Ecto neural progenitor cell (in vitro differentiated cells): ENCODE measurements at places on chromosomes 5 and 9.

DNA sequence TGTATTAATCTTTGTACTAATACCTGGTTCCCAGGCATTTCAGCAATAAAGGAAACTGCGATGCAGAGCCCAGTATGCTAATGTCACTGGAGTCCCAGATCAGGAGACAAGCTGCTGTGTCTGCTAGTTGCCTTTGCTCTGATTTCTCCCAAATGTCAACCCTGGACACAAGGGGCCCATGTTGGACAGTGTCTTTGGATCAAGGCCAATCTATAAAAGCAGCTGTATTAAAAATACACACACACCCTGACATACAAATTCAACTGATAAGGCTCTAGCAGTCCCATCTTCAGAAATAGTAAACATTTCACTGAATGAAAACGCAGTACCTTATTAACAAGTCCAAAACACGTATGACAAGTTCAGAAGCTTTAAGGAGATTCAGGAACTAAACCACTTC lies 18.9 kb downstream of the LHFPL2 start:
- DNase-seq, result no peak

DNA sequence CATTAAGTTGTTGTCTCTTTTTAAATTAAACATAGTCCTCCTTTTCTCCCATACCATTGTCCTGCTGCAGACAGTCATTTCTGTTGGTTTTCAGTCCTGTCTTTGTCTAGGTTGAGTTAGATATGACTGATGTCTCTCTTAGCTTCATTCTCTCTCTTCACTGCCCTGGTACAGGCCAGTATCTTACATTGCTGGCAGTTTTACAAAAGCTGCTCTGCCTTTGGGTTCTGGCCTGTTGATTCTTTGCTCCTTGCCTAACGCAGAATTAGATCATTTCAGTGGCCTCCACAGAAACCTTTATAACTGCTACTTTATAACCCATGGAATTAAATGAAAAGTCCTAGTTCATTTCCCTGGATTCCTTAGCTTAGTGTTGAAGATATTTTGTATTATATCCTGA lies 33.7 kb downstream of the GPR21 start:
- no peak for DNase-seq

DNA sequence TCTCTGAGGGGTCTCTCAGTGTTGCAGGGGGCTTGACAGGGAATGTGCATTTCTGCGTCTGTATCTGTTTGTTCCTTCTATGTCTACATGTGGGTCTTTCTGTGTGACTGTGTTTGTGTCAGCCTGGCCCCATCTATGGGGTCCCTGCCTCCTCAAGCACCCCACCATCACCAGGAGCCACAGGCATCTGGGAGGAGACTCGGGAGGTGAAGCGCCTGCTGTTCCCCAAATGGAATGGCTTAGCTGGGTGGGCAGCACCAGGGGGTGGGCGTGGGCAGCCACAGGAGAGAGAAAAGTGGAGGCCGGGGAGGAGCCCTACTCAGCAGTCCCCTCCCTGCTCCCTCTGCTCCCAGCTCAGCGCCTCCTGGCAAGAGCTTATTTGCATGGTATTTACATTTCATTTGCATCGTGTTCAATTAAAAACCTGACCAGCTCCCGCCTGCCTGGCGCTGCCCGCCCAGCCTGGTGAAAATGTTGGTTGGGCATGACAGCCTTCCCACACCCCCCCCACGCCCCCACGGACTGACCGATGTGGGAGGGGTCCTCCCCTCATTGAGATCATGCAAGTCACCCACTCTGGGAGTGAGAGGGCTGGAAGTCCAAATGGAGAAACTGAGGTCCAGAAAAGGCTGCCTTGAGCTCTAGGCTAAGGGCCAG lies 50.5 kb downstream of the CXXC5 start:
- DNase-seq, result peak; percentile 87

DNA sequence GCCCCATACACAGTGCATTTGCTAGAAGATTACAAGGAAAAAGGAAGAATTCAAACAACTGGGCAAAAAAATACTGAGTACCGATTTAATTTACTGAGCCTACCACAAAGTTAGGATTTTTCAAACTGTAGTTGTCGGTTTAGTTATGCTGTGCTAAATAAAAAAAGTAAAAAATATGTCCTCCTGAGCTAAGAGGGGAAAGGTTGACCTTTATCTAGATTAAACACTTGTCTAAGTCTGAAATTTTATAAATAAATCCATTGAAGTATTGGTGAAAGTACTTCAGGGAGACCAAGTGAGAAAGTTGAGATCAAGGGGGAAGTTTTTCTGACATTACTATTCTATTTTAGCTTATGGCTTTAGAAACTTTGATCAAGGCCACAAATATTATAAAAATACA lies 19.1 kb upstream of the DAB2 start:
- no peak for DNase-seq
